ENCODE measurements at places on chromosomes 6 and 20.

GRCh38 chr20:1964659-1965405 lies 29.0 kb downstream of the PDYN start:
- DNase-seq, result no peak

DNA sequence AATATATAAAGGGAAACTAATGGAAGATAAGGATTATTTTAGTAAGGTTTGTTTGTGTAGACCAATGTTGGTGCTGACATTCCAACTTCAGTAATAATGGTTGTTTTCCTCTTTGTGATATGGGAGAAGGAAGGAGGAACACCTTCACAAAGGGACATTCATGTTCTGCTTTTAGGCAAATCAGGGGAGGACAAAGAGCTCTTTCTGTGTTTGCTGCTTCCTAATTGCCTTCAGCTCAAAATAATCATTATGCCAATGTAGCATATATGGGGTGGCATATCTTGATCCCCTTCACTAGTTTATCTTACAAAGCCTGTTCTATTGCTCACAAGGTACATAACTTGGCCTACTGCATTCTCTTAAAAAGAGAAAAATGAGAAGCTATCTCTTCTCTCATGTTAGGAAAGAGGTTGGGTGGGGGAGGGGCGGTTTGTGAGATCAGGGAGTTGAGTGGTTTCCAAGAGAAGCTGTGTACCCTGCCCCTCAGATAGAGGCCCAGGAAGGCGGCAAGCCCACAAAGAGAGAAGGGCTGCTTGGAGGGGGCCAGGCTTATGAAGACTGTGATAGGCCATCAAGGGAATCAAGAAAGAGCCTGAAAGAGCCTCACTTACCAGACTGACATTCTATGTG lies 4.7 kb upstream of the ADGRG6 start:
- no peak for DNase-seq

- no peak for DNase-seq
Observed at GRCh38 chr6:16764188-16764950, 3.1 kb upstream of the ATXN1 start.

DNA sequence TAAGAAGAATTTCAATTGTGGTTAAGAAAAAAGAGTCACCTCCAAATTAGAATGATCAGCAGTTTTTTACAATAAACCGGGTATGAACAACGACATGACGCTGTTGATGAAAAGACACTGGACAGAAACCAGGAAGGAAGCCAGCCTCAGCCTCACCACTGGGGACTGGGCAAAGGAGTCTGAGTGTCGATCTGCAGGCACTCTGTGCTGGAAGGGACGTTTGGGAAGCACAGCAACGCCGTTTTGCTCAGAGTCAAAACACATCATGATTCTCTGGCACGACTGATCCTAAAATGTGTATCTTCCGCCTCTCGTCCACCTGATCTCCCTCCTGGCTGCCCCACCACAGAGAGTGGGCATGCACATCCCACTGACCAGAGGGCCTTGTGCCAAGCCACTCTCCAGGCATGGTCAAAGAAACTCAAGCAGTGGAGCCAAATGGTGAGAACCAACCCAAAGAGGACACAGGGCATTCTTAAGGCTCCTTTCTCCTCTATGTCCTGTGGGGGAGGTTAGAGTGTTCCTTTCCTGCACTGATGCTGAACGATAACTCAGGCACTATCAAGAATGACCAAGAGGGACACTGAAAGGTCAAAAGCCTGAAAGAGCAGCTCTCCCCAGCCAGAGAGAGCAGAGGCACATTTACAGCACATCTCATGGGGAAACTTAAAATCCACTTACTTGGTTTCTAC lies 68.8 kb downstream of the AGPAT4 start:
- DNase-seq, result no peak

GRCh38 chr6:75283907-75284631 lies 523 bp downstream of the TMEM30A start:
- DNase-seq, result no peak

DNA sequence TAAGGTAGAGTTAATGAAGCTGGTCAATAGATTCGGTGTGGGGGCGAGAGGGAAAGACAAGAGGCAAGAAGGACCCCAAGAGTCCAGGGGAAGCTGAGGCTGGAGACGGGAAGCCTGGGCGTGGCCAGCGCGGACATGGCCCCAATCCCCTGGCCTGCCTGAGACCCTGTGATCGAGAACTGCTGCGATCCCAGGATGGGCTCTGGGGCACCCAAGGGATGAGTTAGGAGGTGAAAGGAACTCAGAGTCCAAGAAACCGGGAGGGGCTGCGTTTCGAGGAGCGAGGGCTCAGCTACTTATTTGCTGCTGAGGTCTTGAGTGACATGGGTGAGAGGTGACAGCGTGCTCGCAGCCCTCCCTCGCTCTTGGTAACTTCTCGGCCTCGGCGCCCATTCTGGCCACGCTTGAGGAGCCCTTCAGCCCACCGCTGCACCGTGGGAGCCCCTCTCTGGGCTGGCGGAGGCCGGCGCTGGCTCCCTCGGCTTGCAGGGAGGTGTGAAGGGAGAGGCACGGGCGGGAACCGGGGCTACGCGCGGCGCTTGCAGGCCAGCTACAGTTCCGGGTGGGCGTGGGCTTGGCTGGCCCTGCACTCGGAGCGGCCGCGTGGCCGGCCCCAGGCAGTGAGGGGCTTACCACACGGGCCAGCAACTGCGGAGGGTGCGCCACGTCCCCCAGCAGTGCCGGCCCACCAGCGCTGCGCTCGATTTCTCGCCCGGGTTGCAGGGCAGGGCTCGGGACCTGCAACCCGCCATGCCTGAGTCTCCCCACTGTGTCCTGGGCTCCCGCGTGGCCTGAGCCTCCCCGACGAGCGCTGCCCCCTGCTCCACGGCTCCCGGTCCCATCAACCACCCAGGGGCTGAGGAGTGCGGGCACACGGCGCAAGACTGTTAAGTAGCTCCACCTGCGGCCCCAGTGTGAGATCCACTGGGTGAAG lies 58.2 kb downstream of the IRF4 start:
- DNase-seq, result no peak

DNA sequence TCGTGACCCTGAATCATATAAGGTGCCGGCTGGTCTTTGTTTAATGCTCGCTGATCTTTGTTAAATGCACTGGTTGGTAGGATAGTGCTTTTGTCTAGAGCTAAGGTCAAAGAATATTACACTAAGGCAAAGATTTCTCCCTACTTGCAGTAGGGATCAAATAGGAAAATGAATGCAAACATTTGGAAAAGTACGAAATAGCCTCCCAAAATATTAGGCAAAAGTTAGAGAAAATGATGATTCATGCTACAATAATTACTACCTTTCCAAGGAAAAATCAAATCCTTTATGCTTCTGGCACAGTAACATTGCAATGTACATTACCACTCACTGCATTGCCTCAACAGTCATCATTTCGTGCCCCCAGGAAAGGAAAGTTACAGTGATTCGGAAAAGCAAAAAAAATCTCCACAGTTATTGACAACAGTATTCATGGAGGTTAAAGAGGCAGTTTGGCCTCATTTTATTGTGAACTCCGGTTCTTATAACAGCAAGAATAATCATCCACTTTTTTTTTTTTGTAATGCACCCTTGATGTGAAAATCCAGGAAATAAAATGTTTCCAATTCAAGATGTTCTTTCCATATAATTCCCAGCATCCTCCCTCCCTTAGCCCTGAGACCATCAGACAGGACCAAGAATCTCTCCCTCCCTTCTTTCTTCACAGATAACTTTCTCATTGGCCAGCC lies 61.7 kb upstream of the ZMYND8 start:
- no peak for DNase-seq

GRCh38 chr6:17086469-17086868 lies 15.4 kb upstream of the STMND1 start:
- no peak for DNase-seq

GRCh38 chr6:113671421-113671820 lies 185.7 kb upstream of the MARCKS start:
- no peak for DNase-seq

- no peak for DNase-seq
Observed at GRCh38 chr20:10501402-10501801, 66.3 kb downstream of the SLX4IP start.

GRCh38 chr6:42363926-42364849 lies 87.5 kb downstream of the TRERF1 start:
- no peak for DNase-seq

GRCh38 chr6:148968771-148969602 lies 222.2 kb downstream of the UST start:
- DNase-seq, result no peak

- no peak for DNase-seq
Observed at GRCh38 chr6:10838794-10839333, 525 bp upstream of the MAK start.

GRCh38 chr6:122798099-122798641 lies 9.1 kb downstream of the SMPDL3A start:
- no peak for DNase-seq

- no peak for DNase-seq
Observed at GRCh38 chr20:23565503-23566045, 2.7 kb downstream of the CST9L start.

DNA sequence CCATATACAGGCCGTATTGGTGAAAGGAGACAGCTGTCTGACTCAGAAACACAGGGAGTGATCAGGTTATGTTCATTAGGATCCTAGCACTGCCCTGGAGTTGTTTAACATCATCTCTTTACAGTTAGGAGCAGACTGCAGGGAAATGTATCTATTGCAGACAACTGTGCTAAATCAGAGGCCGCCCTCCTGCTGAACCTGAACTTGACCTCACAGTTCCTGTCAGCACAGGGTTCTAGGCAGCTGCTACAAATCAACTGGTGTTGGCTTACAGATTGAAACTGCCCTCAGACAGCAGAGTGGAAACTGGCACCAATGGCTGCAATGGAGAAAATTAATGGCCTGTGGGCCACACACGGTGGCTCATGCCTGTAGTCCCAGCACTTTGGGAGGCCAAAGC lies 3.7 kb upstream of the RPP40 start:
- DNase-seq, result no peak

DNA sequence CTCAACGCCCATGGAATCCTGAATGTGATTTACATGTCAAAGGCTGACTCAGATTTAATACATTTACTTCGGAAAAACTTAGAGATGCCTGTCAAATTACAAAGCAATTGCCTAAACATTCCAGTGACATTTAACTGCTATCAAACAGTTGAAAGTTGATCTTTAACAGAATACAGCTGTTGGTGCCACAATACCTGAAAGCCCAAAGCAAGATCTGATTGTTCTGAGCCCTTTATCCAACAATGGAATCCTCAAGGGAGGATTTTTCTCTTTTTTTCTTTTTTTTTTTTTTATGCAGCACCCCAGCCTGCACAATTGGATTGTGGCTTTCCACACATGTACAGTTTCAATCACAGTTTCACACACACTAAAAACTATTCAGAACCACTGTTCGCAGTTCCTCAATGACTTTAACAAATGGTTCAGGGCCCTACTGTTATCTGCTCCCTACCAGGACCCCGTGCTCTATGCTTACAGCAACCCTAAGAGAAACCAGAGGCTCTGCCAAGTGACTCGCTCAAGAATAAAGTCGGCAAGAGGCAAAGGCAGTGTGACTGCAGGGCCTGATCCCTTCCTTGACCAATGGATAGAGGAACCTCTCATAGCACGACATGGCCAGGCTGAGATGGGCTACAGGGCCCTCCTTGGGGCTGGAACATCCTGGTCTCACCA lies 33.3 kb downstream of the EPB41L2 start:
- no peak for DNase-seq

DNA sequence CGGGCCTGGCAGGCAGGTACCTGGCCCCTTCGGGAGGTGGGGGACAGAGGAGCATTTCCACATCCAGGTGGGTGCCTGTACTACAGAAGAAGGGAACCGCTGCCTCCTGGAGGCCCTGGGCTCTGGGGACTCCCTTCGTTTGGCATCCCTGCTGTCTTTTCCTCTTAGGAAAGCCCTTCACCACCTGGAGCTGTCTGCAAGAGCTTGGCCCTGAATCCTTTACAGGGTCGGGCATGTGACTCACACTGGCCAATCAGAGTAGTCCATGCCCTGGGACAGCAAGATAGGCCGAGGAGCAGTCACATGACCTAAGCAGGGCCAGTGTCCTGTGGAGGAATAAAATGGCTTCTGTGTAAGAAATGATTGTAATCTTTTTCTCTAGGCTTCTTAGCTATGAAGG lies 224.9 kb downstream of the ANKRD60 start:
- no peak for DNase-seq

- DNase-seq, result no peak
Observed at GRCh38 chr20:48740712-48741111, 87.1 kb downstream of the PREX1 start.

GRCh38 chr20:42968746-42969145 lies 221.0 kb downstream of the PTPRT start:
- DNase-seq, result no peak

- no peak for DNase-seq
Observed at GRCh38 chr20:22763257-22763906, 179.0 kb upstream of the FOXA2 start.

- DNase-seq, result no peak
Observed at GRCh38 chr6:3304500-3305215, 45.9 kb downstream of the PSMG4 start.

DNA sequence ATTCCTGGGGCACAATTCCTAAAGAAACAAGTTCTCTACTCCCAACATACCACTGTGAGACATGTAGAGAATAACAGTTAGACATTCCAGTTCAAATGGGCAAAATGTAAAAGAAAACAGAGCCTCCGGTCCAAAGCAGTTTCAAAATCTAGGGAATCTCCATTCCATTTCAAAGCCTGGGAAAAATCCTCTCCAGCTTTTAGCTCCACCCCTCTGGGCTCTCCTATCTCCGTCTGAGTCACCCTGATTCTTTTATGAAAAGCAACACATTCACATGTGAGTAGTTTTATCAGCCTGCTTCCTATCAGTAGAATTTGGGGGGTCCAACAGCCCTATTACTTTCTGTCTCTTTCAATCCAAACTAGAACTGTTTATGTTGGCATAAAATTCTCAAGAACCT lies 3.7 kb downstream of the CSNK2A1 start:
- DNase-seq, result no peak

DNA sequence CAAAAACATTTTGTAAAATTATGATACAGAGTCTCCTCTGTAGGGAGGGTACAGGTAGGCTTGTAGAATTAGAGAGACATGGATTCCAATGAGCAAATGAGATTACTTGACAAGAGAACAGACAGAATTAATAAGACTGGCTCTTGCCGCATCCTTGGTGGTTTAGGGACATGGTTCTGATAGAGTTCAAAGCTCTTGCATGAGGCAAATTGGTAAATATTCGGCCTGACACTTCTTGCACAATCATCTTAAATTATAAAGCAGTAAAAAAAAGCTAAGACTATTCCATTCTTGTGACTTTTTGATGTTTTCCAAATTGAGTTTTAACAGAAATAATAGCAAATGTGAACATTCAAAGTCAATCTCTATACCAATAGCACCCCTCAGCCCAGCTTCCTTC lies 14.9 kb upstream of the KLHL31 start:
- DNase-seq, result no peak

GRCh38 chr6:961407-961960 lies 268.5 kb upstream of the EXOC2 start:
- DNase-seq, result no peak

Data from type B pancreatic cell (in vitro differentiated cells).